ENCODE measurements at places on chromosomes 1 and 21. TPM values are rescaled to one million over a fixed set of nuclear protein-coding genes. Genes with fewer than 3 reads are reported as not detected.

DNA sequence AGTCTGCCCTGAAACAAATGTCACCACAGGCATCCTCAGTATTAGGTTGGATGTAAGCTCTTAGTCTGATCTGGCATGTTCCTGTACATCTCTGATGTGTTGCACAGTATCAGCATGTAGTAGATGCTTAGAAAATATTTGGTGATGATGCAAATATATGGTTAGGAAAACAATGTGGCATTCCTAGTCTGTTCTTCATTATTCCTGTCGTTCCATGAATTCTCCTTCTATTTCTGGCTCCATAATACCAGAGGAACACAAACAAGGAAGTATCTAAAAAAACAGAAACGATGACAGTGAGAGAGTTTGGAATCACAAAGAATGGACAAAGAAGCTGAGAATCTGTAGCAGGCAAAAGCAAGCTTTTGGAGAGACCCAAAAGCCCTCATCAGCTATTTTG is 236.6 kb downstream of the HHAT start:
- DNase-seq = no peak

DNA sequence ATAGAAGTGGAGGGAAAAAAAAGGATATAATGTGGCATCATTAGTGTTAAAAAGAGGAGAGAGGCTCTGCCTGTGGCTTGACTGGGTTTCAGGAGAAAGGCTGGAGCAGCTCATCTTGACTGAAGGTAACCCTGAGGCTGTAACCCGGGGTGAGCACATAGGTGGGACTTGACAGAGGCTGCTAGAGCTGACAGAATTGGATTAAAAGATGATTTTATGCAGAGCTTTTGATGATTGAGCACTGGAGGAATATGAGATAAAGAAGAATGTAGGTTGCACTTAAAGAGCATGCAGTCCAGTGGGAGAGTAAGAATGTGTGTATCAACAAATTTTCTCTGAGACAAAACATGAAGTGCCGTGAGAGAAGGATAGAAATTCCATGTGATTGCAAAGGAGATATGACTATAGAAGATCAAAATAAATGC is 17.3 kb downstream of the LAMC1 start:
- no peak for DNase-seq

GRCh38 chr1:102640312-102640711 is 468.0 kb downstream of the COL11A1 start:
- DNase-seq = no peak

Gene ABCG1
- 0.04 TPM for polyA plus RNA-seq

Gene KCNJ9
- not detected for polyA plus RNA-seq

- no peak for DNase-seq
These were observed 22.0 kb upstream of the PRDM15 start for GRCh38 chr21:41901099-41901498.

GRCh38 chr1:221644145-221644448 is 97.8 kb downstream of the DUSP10 start:
- no peak for DNase-seq

DNA sequence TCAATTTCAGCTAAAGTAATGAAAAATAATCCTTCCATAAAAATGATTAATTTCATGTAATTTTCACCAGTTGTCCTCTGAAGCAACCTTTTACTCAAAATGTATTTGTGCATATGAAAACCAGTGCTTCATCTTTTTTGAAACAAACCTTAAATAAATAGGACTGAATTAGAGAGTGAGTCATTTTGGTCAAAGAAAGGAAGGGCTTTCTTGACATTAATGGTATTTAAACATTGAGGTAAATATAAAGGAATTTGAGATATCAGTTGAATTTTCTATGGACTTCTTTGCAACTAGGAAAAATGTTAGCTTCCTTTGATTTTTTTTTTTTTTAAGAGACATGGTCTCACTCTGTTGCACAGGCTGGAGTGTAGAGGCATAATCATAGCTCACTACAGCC is 38.7 kb downstream of the SNX7 start:
- no peak for DNase-seq

GRCh38 chr1:12690156-12690555 is 25.8 kb upstream of the AADACL3 start:
- no peak for DNase-seq

Gene KDM5B
- 26.5 TPM for polyA plus RNA-seq

Gene LMOD1
- polyA plus RNA-seq = not detected

GRCh38 chr1:98870959-98871903 is 133.4 kb downstream of the PLPPR5 start:
- DNase-seq = no peak

GRCh38 chr1:40245686-40246085 is 2.1 kb upstream of the TMCO2 start:
- no peak for DNase-seq

- no peak for DNase-seq
These were observed 32.5 kb upstream of the COL6A2 start for GRCh38 chr21:46065215-46065913.

GRCh38 chr1:215287362-215287761 is 204.8 kb downstream of the KCNK2 start:
- no peak for DNase-seq

- no peak for DNase-seq
These were observed 37.0 kb downstream of the IL6R start for GRCh38 chr1:154442006-154442740.

GRCh38 chr1:230144758-230145504 is 77.9 kb downstream of the GALNT2 start:
- DNase-seq = no peak

- DNase-seq = no peak
These were observed 495.6 kb upstream of the C1orf87 start for GRCh38 chr1:60569189-60569588.

Gene NBPF4
- polyA plus RNA-seq = not detected

Gene ARTN
- 0.11 TPM for polyA plus RNA-seq

Gene ANKRD65
- polyA plus RNA-seq = 13.2 TPM

DNA sequence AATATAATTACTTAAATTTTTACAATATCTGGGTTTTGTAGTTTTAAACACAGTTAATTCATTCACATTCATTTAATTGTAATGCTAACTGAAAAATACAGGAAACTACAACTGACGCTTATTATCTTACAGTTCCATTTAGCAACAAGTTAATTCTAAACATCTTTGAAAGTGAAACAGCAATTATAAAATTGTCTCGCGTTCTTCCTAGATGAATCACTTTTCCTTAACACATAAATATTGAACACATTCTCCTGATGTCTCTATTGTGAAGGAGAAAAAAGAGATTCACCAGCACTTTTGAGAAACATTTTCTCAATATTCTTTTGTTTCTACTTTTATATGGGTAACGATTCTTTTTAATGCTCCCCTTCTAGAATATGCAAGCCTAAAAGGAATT is 6.4 kb downstream of the PTGFR start:
- no peak for DNase-seq

DNA sequence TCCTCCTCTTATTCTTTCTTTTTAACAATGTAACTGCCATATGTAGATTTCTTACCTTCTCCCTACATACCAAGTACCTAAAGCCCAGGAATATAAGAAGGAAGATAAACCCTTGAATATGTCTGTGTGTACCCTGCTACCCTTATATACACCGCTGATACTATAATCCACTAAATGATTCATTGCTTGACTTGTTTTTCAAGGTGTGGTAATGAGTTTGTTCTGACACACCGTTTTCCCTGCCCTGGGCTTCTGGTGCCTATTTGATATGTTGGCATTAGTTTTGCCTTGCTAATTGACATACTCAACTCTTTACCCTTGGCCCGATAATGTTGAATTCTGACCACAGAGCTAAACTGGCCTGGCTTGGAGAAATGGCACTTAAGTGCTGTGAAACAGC is 64.3 kb downstream of the IL23R start:
- no peak for DNase-seq

DNA sequence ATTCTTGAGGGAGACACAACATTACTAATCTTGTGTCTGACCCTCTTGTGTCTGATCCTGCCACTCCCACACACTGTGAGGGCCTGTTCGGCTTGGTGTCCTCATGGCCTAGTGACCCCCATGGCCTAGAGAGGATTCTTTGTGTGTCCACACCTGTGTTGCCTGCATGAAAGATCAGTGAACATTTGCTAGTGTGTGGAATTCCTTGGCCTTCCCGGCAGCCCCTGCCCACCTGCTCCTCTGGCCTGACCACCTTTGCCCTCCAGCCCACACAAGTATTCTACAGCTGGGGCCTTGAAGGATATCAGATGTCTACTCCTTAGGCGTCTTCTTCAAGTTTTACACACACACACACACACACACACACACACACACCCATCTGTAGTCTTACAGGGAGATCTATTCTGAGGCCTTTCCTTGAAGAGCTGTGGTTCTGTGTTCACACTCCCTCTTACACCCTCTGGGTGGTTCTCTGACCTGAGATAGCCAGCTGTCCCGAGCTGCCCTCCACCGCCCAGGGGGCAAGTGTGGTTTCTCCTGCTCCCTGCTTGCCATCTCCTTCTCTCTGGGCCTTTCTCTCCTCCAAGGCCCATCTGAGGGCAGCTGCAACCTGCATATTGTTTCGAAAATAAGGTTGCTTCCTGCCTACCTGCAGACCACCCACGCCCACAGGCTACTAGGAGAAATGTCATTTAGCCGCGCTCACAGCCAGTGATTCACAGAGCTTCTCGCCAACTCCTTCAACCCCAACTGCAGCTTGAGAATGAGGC is 45.4 kb downstream of the CD247 start:
- no peak for DNase-seq

Gene C8A
- 13.9 TPM for polyA plus RNA-seq

DNA sequence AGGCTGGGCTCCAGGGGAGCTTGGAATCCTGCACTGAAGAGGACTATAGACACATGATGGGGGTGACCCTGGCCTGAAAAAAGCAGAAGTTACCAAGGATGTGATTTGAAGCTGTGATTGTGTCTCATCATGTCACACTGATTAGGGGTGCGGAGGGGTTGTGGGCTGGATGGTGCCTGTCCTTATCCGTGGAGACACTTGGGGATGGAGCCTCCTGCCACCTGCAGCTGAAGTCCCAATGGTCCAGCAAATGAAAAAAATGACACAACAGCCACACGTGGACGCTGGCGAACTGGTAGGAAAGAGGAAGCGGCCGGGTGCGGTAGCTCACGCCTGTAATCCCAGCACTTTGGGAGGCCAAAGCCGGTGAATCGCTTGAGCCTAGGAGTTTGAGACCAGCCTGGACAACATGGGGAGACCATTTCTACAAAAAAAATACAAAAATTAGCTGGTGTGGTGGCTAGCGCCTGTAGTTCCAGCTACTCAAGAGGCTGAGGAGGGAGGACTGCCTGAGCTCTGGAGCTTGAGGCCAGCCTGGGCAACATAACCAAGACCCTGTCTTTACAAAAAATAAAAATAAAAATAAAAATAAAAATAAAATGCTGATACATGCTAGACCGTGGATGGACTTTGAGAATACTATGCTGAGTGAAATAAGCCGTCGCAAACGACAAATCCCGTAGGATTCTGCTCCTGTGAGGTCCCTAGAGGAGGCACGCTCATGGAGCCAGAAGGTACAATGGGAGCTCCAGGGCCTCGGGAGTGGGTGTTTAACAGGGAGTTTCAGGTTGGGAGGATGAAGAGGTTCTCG is 838 bp upstream of the IBA57 start:
- no peak for DNase-seq

DNA sequence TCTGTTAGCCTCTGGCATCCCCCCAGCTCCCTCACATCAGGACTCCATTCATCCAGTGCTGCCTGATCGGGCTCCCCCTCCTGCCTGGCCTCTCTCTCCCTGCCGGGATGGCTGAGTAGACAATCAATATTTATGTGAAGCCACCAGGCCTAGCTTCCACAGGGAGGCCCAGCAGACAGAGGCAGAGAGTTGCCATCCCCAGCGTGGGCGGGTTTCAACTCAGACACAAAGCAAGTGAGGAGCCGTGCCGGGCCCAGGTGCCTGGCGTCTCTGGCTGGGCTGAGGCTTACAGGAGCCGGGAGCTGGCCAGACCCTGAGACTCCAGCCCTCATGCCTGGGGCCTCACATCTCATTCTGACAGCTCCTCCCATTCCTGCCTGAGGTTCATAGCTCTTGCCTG is 34.5 kb upstream of the ATP2B4 start:
- DNase-seq = peak; percentile 15

Gene ANXA9
- 13.3 TPM for polyA plus RNA-seq

DNA sequence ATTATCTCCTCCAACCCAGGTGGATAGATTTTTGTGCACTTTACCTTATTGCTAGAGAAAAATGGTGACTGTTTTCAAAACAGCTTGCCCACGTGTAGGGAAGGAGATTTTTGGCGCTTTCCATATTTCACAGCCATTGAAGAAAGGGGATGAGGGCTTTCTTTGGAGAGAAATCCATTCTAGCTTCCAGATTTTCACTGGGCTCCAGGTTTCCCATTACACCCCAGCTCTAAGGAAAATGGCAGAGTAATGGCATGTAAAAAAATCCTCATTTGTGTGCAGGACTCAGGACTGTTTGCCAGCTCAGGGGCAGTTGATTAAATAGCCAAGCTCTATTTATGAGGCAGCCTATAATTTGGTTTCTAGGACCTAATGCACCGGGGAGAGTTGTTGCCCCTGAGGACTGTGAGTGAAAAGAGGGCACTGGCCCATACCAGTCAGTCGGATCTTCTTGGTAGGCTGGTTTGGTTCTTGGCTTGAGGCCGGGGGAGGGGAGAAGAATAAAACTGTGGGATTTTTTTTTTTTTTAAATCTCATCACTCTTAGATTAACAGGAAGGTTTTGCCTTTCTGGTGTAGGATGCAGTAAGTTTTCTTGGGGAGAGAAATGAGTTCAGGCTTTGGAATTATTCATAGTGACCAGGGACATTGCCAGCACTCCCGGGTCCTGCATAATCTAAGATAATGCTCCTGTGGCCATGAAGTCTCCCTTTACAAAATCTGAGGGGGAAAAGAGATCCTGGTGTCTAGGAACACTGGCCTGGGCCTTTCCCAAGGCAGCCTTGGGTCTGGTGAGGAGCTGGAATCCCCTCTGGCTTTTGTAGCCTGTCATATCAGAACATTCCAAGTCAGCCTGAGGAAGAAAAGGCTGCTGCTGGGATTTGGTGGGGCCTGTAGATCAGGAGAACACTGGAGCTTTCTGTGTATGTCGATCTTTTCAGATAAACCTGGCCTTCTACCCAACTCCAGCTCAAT is 1.9 kb upstream of the ARID1A start:
- no peak for DNase-seq

- no peak for DNase-seq
These were observed 43.4 kb downstream of the PKP1 start for GRCh38 chr1:201326710-201327109.

DNA sequence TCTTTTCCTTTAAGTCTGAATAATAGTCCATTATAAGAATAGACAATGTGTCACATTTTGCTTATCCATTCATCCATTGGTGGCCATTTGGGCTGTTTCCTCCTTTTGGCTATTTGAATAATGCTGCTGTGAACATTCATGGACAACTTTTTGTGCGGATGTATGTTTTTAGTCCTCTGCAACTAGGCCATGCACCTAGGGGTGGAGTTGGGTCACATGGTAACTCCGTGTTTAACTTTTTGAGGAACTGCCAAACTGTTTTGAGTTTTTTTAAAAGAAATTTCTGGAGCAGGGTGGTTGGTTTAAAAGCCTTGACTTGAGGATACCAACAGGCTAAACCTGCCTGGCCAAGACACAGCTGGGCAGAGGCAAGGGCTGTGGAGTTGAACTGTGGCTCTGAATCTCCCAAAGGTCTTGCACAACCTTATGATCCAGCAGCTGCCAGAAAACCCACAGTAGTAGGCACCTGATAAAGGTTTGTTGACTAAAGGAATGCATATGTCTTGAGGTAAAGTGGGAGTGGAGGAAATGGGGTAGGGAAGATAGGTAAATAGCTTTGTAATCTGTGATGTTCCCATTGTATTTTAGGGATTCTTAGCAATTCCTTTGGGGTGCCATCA is 5.6 kb upstream of the RPTN start:
- DNase-seq = no peak

GRCh38 chr1:224378855-224379631 is 22.4 kb downstream of the CNIH4 start:
- no peak for DNase-seq

Gene AIDA
- polyA plus RNA-seq = 34.6 TPM

Gene HSD3B2
- polyA plus RNA-seq = 0.04 TPM
